ENCODE measurements at places on chromosomes 7 and 10.
A peak's percentile ranks its signal among the peaks of the same experiment; 100 is the strongest.

DNA sequence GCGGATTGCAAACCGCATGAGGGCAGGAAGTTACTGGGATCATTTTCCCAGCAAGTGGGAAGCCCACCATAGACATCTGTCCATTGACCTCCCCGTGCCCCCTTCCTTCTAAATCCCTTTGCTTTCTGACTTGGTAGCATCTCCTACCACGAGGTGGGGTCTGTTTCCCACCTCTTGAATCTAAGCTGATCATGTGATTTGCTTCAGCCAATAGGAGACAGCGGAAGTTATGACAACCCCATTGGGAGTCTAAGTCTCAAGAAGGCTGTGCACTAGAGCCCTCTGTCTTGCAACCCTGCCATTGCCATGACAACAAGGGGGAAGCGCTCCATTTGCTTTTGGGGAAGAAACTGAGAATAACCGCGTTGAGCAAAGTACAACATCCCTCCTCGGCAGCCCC, 39.2 kb upstream of the CARD11 start:
- DNase-seq, result no peak

- no peak for DNase-seq
Measured at GRCh38 chr10:22417736-22418268, 72.5 kb downstream of the SPAG6 start.

DNA sequence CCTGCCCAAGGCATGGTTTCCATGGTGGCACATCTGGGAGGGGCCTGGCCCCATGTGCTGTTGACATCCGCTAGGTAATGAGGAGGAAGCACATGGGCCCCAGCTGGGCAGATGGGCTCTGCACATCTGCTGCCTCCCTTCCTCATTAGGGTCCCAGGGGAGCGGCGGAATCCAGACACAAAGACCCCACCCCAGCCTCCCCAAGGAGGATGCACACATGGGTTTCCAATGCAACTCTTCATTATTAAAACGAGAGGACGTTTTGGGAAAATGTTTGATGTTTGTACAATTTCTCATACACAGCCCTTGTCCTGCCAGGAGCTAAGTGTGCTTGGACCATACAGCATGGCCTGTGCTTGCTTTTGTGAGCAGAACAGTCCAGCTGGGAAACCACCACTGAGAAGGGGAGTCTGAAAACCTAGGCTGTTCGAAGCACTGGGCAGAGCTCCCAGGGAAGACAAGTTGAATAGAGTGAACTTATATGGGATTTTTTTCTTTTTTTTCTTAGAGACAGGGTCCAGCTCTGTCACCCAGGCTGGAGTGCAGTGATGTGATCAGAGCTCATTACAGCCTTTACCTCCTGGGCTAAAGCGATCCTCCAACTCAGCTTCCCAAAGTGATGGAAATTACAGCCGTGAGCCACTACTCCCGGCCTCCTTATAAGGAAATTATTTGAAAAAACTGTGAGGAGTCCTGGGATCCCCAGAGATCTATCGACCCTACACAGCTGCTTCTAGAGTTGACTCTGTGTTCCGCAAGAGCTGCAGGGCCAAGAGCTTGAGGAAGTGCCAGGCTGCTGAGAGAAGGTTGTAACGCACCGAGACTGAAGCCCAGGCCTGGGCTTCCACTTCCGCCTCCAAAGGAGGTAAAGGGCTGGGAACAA, 23.4 kb downstream of the FAM107B start:
- no peak for DNase-seq

- no peak for DNase-seq
Measured at GRCh38 chr10:3975016-3975415, 190.0 kb upstream of the KLF6 start.

GRCh38 chr7:98051118-98051744, 55.4 kb upstream of the LMTK2 start:
- DNase-seq, result no peak

GRCh38 chr10:109929501-109930219, 6.3 kb upstream of the XPNPEP1 start:
- no peak for DNase-seq

DNA sequence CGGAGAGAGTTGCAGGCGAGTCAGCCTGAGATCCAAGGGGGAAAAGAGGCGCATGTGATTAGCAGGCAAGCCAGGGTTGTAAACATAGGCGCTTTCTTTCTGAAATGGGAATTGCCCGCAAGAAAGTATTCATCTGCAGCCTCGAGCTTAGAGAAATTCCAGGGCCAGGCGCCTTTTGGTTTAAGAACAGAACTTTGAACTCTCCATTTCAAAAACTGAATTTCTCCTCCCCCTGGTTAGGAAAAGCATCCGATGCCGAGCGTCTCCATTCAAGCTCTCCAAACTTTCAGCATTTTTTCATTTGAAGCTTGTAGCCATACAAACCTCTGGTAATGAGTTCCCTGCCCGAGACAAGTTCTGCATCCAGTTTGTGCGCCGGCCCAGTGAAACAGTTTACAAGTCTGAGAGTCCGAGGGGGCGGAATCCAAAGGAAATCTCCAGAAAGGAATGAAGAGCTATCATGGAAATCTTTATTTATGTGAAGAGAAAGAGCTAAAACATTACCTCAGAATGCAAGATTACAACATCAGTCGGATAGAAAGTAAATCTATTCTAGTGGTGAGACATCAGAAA, 69.9 kb downstream of the FAM204A start:
- no peak for DNase-seq

DNA sequence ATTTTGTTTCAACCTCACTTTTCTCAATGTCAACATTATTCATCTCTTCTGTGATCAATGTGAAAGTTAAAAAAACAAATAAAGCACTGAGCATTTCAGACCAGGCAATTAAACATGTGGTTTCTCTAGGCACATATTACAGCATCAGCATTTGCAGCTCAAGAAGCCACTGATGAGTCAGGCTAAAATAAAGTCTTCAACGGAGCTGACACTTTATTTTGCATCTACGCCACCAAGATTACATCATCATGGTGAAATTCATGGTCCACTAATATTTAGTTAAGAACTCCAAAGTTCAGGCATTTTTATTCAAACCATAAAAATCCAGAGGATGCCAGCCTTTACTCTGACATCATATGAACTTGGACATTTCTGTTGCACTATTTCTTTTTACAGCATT, 33.0 kb downstream of the MAGI2 start:
- DNase-seq, result no peak

GRCh38 chr7:74320645-74321221, 31.5 kb downstream of the CLIP2 start:
- DNase-seq, result no peak

GRCh38 chr10:117365612-117366011, 9.6 kb downstream of the PDZD8 start:
- DNase-seq, result no peak

GRCh38 chr10:92689663-92690210, at the start of gene HHEX:
Gene HHEX, plus strand, starts transcription at chr10:92689955. Its CDS starts 32 bp downstream, at chr10:92689987.
- no peak for DNase-seq

DNA sequence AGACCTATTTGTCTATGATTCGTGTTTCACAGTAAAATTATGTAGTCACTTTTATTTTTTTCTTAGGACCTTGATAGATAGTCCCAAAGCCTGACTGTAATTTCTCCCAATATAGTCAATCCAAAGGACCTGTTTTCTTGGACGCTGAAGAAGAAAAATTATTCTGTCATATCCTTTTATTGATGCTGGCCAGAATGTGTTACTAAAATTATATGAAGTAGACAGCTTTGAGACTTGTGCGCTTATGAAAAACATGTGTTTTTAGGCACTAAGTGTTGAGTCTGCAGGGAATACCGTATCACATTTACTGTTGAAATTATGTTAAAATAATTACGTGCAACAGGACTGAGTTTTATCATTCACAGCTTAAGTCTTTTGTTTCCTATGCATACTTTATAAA, 17.9 kb downstream of the TES start:
- no peak for DNase-seq

- DNase-seq, result no peak
Measured at GRCh38 chr7:148303295-148304082, 287.1 kb upstream of the C7orf33 start.

DNA sequence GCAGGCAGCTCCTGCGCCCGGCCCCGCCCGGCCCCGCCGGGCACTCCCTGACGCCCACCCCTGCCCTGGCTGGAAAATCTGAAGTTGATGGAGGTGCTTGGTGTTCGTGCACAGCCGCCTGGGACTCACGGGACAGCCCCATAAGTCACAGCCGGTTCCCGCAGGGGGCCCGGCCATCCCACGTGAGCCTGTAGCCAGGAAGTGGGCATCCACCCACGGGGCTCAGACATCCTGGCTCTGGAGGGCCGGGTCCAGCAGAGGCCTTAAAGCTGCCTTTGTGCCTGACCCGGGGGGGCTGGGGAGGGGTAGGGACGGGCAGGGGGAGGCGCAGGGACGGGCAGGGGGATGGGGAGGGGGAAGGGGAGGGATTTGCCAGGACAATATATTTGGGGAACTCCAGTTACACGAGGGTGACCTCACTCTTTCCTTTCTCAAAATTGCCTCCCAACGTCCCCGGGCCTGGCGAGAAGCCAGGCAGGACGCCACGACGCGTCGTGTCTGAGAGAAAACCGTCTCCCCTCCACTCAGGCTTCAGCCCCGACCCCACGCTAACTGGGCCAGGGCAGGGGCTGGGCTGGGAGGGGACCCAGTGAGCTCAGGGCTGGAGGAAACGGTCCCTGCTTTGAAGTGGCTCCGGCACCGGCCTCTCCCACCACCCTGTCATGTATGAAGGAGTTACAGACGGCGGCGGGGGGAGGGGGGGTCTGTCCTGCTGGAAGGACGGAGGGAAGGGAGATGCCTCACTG, 82.1 kb upstream of the PDGFA start:
- DNase-seq, result peak; percentile 61

DNA sequence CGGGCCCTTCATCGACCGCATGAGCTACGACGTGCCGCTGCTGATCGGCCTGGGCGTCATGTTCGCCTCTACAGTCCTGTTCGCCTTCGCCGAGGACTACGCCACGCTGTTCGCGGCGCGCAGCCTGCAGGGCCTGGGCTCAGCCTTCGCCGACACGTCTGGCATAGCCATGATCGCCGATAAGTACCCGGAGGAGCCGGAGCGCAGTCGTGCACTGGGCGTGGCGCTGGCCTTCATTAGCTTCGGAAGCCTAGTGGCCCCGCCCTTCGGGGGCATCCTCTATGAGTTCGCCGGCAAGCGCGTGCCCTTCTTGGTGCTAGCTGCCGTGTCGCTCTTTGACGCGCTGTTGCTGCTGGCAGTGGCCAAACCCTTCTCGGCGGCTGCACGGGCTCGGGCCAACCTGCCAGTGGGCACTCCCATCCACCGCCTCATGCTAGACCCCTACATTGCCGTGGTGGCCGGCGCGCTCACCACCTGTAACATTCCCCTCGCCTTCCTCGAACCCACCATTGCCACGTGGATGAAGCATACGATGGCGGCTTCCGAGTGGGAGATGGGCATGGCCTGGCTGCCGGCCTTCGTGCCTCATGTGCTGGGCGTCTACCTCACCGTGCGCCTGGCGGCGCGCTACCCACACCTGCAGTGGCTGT, 1.2 kb downstream of the SLC18A3 start:
- DNase-seq, result no peak

DNA sequence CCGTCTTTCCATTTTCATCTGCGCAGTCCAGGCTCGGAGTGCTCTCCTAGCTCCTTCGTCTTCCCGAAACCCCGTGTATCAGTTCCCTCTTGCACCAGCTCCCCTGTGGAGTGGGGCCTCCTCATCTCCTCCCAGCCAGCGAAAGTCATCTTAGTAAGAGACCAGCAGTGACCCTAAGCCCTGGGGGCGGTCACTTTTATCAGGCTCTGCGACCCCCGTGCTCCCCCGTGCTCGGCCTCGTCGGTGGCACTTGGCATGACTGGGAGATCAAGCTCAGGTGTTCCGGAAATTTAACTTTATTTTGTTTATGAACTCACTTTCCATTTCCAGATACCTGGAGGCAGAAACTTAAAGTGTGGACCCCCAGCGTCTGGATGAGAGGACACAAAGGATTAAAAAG, 574 bp upstream of the ECHDC3 start:
- DNase-seq, result no peak

- DNase-seq, result no peak
Measured at GRCh38 chr7:24113506-24113905, 170.5 kb upstream of the NPY start.

- no peak for DNase-seq
Measured at GRCh38 chr7:104176332-104176731, 31.5 kb downstream of the ORC5 start.

GRCh38 chr7:15977663-15978062, 291.2 kb upstream of the MEOX2 start:
- DNase-seq, result no peak

DNA sequence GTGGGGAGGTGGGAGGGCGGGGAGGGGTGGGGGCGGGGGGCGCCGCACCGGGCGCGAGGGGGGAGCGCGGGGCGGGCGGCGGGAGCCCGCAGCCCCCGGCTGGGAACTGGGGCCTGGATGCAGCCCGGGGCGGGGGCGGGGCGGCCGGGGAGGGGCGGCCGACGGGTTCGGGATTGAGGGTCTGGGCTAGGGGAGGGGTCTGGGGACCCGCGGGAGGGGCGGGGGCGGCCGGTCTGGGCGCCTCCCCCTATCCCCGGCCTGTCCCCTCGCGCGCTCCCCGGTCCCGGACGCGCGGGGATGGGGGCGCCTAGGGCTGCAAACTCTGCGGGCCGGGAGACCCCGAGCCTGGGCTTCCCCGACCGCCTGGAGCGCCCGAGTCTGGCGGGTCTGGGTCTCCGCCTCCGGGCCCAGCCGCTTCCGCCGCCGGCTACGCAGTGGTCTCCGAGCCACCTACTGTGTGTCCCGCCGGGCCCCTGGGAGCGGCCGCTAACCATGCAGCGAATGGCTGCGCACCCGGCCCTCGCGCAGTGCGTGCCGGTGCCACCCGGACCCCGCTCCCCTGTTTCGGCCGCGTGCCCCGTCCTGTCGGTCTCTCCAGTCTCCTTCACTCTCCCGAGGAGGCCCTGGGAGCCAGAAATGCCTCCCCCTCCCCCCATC, 375 bp upstream of the FGF8 start:
- DNase-seq, result no peak

DNA sequence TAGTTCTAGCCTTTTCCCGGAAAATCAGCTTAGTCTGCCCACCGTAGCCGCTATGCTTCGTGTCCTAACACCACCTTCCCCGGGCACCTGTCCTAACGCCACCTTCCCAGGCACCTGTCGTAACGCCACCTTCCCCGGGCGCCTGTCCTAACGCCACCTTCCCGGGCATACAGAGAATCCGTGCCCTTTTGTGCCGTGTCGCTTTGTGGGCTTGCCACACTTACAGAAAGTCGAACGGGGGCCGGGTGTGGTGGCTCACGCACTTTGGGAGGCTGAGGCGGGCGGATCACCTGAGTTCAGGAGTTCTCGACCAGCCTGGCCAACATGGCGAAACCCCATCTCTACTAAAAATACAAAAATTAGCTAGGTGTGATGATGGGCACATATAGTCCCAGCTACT, 73.6 kb upstream of the DNAJB6 start:
- no peak for DNase-seq

GRCh38 chr10:4581929-4582328, 244.1 kb upstream of the AKR1E2 start:
- no peak for DNase-seq

DNA sequence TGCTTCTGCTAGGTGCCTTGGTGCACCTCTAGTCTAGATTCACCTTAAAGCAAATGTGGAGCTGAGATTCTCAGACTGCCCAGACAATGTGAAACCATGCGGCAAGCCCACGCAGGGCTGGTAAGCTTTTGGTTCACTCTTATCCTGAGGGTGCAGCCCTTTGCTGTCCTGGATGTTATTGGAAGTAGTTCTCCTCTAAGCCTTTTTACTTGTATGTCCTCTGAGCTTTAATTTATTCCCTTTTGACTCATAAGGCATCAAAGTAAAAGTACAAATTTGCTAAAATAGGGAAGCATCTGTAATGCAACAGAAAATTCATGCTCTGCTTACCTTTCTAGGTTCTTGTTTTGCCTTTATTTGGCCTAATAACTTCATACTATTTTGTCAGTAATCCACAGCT, 186.8 kb downstream of the MACC1 start:
- no peak for DNase-seq
